Endodermal cell (in vitro differentiated cells): ENCODE measurements at places on chromosomes 6 and 20. TPM values are rescaled to one million over a fixed set of nuclear protein-coding genes. Genes with fewer than 3 reads are reported as not detected.

The TOMM6 gene
- 201 to 220 TPM (median 212 TPM) in 3 replicates for total RNA-seq

The CDK19 gene
- 12.9 and 16.8 TPM in 2 replicates for total RNA-seq

The ZC2HC1B gene
- total RNA-seq: not detected in 2 replicates

The PTP4A1 gene
- 36.3 to 61.1 TPM (median 37.2 TPM) in 3 replicates for total RNA-seq

The GPX6 gene
- total RNA-seq: not detected in 3 replicates

The MUCL3 gene
- 0.18 to 0.25 TPM in 2 of 3 replicates, not detected in the other for total RNA-seq

The HMGCLL1 gene
- total RNA-seq: 0.44 to 1.4 TPM (median 0.60 TPM) in 3 replicates

The WFDC10A gene
- total RNA-seq: 0.36 TPM in 1 of 2 replicates, not detected in the other

- DNase-seq: no peak
- no peak overlapping the region for H3K27ac ChIP-seq
These were observed 263.9 kb upstream of the JARID2 start for GRCh38 chr6:14981960-14982359.

GRCh38 chr6:31144970-31145340, 6.1 kb upstream of the PSORS1C2 start:
- H3K36me3 ChIP-seq: peaks cover 14% of the 10 kb centered on the region
- no peak overlapping the region for H3K27ac ChIP-seq
- H3K4me1 ChIP-seq: no peaks in the 10 kb centered on the region
- H3K4me3 ChIP-seq: no peak overlapping the region
- no peak for DNase-seq

DNA sequence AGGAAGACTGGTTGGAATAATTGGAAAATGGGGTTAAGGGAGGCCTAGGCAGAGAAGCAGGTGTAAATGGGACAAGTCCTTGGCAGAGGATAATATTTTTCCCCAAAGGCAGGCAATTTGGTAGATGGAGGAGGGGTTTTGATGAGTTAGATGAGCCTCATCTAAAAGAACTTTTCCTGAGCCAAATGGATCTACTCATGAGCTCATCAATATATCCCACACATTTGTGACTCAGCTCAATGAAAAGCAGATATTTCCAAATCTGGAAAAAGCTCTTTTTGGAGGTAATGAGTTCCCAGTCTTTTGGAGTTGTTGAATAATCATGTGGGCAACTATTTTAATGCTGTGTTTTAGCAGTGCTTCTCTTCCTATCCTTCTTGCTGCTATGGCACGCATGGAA, 685.5 kb upstream of the CITED2 start:
- DNase-seq: no peak
- H3K27me3 ChIP-seq: no peaks in the 10 kb centered on the region
- H3K27ac ChIP-seq: no peak overlapping the region
- H3K4me3 ChIP-seq: no peak overlapping the region
- no peaks in the 10 kb centered on the region for H3K4me1 ChIP-seq

DNA sequence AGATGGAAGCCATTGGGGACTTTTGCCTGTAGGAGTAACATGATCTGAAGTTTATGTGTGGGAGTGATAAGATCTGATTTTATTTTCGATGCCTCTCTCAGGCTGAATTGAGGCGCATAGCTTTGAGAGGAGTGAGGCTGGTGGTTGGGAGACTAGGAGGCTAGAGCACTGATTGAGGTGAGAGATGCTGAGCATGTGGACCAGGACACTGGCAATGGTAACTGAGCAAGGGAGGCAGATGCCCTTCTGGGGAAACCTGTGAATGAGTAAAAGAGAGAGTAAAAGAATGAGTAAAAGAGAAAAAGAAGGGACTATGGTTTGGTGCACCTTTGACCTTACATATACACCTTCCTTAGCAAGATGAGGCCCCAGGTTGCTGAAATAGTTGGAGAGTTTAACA, 3.0 kb downstream of the RRP36 start:
- peaks cover 72% of the 10 kb centered on the region for H3K36me3 ChIP-seq
- DNase-seq: no peak
- H3K27ac ChIP-seq: no peak overlapping the region
- no peaks in the 10 kb centered on the region for H3K27me3 ChIP-seq
- H3K4me3 ChIP-seq: no peak overlapping the region

DNA sequence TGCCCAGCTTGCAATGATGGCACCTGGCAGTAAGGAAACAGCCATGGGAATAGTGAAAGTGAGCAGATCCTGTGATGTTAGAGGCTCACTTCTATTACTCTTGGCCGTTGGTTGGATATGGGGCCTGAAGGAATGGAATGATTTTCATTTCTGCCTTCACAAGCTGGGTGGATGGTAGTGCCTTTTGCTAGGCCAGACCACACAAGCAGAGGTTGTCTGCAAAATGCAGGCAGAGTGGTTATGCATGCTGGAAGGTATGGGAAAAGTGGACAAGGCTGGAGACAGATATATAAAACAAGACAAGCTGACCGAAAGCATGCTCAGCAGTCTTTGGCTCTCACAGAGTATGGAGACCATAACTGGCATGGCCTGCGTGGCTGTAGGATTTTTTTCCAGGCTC, 50.7 kb upstream of the ERVFRD-1 start:
- no peaks in the 10 kb centered on the region for H3K27me3 ChIP-seq
- H3K4me1 ChIP-seq: no peaks in the 10 kb centered on the region
- no peaks in the 10 kb centered on the region for H3K36me3 ChIP-seq
- DNase-seq: no peak
- no peak overlapping the region for H3K4me3 ChIP-seq

GRCh38 chr6:225121-225721, 67.1 kb upstream of the DUSP22 start:
- no peaks in the 10 kb centered on the region for H3K36me3 ChIP-seq
- no peak overlapping the region for H3K4me3 ChIP-seq
- no peaks in the 10 kb centered on the region for H3K27me3 ChIP-seq
- H3K4me1 ChIP-seq: no peaks in the 10 kb centered on the region
- no peak overlapping the region for H3K27ac ChIP-seq
- DNase-seq: peak; percentile 33

DNA sequence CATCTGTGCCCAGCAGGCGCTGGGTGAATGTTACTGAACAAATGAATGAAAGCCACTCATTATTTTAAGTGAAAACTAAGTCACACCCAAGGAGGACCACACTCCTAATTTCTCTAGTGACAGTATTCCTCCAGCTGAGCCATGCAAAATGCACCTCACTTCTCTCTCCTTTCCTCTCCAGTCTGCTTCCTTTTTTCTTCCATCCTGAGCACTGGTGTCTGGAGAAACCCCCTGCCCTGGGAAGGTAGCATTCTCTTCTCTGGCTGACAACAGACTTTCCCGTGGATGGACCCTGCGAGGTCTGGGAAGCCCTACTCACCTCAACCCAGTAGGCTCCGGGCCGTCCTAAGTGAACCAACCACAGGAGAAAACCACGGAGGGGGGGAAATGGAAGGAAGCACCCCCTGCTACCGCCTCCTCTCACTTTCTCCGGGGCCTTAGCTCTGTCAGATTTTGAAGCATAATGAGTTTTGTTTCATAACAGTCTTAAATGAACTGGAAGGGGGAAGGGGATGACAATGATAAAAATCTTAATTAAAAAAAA, 22.6 kb downstream of the TRERF1 start:
- H3K4me3 ChIP-seq: no peak overlapping the region
- no peaks in the 10 kb centered on the region for H3K27me3 ChIP-seq
- DNase-seq: no peak
- peak overlapping the region; percentile 13 for H3K27ac ChIP-seq
- no peaks in the 10 kb centered on the region for H3K4me1 ChIP-seq

- no peak for DNase-seq
- H3K4me3 ChIP-seq: peak overlapping the region; percentile 90
- peaks cover 8% of the 10 kb centered on the region for H3K4me1 ChIP-seq
- peaks cover 10% of the 10 kb centered on the region for H3K36me3 ChIP-seq
- peak overlapping the region; percentile 86 for H3K27ac ChIP-seq
- H3K27me3 ChIP-seq: no peaks in the 10 kb centered on the region
These were observed 485 bp downstream of the TGIF2 start for GRCh38 chr20:36573798-36574365.

DNA sequence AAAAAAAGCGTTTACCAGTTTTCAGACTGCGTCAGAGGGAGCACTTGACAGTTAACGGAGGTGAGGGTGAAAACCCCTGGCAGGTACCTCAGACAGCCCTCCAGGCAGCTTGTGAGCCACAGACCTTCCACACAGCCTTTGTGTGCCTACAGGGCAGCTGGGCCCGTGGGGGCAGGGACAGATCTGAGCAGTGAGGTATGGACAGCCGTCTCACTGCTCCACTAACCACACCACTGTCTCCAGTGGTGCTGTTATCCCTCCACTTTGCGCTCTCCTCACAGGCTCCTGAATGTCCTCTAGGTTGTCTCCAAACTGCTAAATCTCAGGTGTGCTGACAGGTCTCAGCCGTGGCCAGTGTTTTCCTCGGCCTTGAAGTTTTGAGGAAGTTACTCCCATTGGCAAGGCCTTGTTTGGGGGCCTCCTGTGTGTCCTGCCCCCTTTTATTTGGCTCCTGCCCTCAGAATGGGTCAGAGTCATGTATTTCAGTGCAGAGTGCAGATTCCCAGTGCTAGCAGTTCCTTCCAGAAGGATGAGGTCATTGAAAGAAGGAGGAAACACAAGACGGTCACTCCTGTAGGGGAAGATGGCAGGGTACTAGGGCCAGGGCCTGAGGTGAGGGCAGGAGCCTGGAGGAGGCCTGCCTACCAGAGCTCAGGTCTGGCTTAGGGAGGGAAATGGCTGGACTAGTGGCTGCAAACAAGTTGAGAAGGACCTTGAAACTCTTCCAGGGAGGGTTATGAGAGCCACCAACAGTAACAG, 11.8 kb downstream of the GFRA4 start:
- H3K36me3 ChIP-seq: peaks cover 3% of the 10 kb centered on the region
- no peaks in the 10 kb centered on the region for H3K4me1 ChIP-seq
- no peaks in the 10 kb centered on the region for H3K27me3 ChIP-seq

GRCh38 chr20:41232973-41233926, 84.3 kb downstream of the ZHX3 start:
- no peak overlapping the region for H3K4me3 ChIP-seq
- H3K4me1 ChIP-seq: no peaks in the 10 kb centered on the region
- no peaks in the 10 kb centered on the region for H3K27me3 ChIP-seq

DNA sequence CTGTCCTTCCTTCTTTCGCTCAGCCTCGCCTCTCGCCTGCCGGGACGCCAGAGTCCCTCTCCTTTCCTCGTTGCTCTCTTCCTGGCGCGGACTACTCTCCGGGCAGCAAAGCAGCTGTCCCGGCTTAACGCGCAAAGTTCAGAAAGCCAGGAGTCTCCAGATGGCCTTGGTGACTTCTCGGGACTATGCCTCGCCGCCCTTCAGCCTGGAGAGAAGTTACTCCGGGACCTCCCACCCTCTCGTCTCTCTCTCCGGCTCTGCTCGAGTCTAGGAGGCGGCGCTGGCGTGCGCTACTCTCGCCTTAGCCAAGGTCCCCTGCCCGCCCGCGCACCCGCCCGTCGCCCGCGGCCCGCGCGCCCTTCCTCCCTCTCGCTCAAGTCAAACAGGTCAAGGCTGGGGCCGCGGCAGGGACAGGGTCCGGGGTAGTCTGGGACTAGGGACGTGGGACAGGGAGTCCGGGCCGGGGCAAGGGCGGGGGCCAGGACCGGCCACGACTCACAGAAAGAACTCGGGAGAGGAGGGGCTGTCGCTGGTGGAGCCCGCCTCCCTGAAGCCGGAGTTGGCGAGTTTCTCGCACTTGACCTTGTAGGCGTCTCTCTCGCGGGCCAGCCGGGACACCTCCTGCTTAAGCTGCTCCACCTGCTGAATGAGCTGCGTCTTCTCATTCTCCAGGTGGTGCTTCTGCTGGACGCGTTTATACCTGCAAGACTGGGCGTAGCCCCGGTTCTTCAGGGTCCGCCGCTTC, 1.5 kb downstream of the MAFB start:
- no peaks in the 10 kb centered on the region for H3K36me3 ChIP-seq
- H3K27me3 ChIP-seq: peaks cover 96% of the 10 kb centered on the region
- H3K4me3 ChIP-seq: peak overlapping the region; percentile 82
- DNase-seq: peak; percentile 87
- peaks cover 10% of the 10 kb centered on the region for H3K4me1 ChIP-seq

DNA sequence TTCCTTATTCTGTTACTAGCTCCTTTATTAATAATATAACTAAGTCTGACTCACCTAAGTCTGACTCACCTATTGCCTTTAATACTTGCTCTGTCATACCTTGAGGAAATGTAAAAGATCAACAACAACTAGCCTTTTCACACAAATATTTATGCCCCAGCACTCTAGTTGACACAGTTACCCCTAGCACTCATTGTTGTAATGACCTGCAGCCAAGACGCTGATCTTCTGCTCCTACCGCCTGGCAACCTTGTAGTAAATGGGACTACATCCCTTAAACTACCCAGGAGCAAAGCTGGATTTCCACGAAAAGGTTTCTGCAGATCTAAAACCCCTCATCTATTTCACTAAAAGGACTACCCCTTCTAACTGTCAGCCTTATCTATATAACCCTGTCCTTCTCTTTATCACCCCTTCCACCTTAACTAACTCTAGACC, 90.0 kb downstream of the PLG start:
- no peaks in the 10 kb centered on the region for H3K27me3 ChIP-seq
- no peak overlapping the region for H3K27ac ChIP-seq
- H3K36me3 ChIP-seq: no peaks in the 10 kb centered on the region

- H3K36me3 ChIP-seq: no peaks in the 10 kb centered on the region
- no peak overlapping the region for H3K4me3 ChIP-seq
- no peak overlapping the region for H3K27ac ChIP-seq
- no peak for DNase-seq
- H3K27me3 ChIP-seq: no peaks in the 10 kb centered on the region
- H3K4me1 ChIP-seq: no peaks in the 10 kb centered on the region
These were observed 210.9 kb upstream of the HDDC2 start for GRCh38 chr6:125512621-125513020.

DNA sequence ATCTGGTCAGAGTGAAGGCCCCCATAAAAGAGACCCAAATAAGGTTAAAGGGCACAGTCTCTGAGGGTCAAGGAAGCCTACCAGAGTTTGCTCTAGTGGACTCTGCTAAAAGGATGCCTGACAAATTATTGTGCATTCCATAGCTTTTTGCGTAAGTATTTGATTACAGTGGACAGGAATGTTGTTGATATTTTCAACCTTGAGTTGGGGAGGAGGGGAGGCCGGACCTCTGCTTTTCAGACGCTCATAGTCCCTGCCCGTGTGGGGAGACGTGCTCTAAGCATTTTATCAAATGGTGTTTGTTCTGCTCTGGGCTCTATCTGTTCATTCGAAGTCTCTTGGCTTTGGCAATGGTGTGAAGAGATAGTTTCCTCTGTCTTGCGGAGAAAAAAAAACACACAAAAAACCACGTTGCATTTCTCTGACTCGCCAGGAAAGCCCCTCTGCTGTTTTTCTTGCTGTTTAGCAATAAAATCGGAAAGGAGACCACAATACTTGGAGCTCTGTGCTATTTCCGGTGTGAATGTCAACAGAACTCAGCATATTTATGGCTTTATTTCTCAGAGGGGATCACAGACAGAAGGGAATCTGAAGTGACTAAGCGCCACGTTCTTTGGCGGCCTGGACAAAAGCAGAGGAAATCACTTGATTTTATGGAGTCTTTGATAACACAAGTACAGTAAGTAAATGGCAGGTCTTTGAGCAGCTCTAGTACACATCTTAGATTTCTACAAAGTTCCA, 159.8 kb downstream of the ZFP64 start:
- no peak for DNase-seq
- H3K4me1 ChIP-seq: peaks cover 10% of the 10 kb centered on the region
- no peaks in the 10 kb centered on the region for H3K36me3 ChIP-seq
- no peaks in the 10 kb centered on the region for H3K27me3 ChIP-seq
- no peak overlapping the region for H3K4me3 ChIP-seq
- H3K27ac ChIP-seq: peak overlapping the region; percentile 50
